ENCODE measurements at places on chromosomes 6 and 20.

- no peak for DNase-seq
Measured at GRCh38 chr6:152160346-152160745, 352.9 kb downstream of the ESR1 start.

GRCh38 chr6:156887623-156888269 is 110.6 kb downstream of the ARID1B start:
- no peak for DNase-seq

DNA sequence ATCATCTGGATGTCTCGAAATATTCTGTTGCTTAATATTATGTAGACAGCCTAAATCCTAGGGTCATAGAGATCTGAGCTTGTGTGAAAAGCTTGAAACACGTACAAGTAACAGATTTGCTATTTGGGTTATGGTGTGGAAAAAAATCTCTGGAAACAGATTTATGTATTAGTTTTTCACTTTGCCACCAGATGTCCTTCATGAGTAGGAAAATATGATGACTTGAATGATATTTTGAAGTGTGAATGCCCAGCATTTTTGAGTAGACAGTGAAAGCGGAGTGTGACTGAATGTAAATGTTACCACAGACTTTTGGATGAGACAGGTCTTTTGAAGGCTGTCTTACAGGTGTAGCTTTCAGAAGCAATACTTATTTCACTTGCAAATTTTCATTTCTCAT is 4.2 kb upstream of the BMP6 start:
- peak; percentile 34 for DNase-seq

DNA sequence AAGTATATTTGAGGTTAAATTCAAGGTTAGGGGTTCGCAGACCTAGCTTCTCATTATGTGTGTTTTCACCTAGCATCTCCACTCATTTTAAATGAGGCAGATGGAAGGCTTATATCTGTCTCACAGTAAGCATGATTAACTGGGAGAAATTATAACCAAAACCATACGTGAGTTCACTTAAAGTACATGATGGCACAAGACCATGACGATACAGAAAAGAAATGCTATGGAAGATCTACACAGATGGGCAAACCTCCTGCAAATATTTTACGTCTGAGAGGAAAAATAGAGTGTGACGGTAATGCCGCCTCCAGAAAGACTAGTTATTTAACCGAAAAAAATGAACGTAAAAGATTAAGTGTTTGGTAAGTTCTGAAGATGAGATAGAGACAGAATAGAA is 337.8 kb downstream of the FARS2 start:
- DNase-seq: no peak

- DNase-seq: no peak
Measured at GRCh38 chr6:7106215-7106751, 1.5 kb upstream of the RREB1 start.

DNA sequence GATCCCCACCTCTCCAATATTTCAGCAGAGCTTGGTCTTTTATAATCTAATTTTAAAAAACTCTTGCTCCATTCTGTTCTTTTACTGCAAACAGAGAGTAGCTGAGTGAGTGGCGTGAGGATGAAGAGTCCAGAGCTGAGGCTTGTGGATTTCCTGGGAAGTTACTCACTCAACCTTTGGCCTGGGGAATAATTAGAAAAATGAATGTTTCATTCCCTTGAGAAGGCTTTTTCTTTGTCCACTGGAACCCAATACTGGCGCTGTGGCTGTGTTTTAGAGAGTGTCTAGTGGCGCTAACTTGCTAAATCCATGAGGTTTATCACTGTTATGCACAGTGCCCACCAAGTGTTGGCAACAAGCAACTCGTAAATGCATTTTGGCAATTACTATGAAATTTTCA is 251.5 kb downstream of the HIVEP2 start:
- DNase-seq: no peak

DNA sequence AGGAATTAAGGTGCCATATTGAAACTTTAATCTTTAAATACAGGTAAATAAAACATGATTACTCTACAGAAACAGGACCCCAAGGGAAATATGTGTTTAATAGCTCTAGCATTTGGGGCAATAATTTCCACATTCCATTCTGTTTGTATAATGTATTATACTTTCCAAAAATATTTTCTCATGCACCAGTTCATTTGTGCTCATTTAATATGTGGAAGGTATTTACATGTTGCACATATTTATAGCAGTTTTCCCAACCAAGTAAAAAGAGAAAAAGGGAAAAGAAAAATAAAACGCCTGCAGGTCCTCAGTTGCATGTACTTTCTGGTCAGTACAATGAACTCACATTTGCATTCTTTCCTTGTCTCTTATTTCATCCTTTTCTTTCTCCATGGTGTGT is 129.5 kb upstream of the SULF2 start:
- no peak for DNase-seq

GRCh38 chr6:133609415-133610226 is 279.3 kb upstream of the TCF21 start:
- DNase-seq: peak; percentile 22

DNA sequence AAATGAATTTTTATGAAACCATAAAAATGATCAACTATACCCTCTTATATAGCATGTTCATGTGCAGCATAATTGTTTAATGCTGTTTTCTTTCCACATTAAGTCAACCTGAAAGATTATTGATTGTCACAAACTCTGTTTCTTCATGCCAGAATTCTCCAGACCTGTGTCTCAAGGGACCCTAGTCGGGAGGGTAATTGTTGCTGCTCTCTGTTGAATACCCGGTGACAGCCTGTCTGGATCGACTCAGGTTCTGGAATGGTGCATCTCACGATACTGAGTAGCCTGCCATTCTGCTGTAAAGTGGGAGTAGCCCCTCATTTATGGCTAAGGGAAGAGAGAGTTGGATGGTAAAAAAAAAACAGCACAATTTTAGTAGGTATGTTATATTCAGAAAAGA is 449.9 kb upstream of the SOX4 start:
- no peak for DNase-seq

DNA sequence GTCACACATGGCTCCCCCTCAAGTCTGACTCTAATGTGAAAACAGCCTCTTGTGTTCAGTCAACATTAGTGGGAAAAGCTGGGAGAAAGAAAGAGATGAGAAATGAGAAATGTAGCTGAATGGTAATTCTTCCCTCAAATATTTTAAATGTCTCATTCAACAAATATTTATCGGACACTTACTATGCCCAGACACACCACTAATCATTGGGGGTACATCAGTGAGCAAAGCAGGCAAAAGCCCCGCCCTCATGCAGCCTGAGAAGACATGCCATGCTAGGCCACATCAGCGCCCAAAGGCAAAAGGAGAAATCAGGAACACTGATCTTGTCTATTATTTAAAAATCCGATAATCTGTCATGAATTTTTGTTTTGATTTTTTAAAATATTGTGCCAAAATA is 89.9 kb upstream of the ASF1A start:
- no peak for DNase-seq

DNA sequence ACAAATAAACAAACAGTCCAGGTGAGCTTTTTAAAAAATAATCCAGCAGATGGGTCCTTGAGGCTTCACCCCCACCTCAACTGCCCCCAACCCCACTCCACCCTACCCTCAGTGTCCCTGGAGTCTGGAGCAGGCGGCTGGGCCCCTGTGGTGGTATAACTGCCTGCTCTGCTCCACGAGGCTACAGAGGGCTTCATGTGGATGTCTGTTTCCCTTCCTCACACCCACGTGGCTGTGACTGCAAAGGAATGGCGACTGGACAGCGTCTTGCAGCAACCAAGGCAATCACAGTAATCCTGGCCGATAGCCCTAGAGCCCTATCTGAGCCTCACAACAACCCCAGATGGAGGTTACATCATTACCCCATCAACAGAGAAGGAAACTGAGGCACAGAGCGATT is 76.5 kb downstream of the SLC2A10 start:
- no peak for DNase-seq
